NCI-H1930 (cell line): ENCODE measurements at places on chromosomes 3 and 15.

DNA sequence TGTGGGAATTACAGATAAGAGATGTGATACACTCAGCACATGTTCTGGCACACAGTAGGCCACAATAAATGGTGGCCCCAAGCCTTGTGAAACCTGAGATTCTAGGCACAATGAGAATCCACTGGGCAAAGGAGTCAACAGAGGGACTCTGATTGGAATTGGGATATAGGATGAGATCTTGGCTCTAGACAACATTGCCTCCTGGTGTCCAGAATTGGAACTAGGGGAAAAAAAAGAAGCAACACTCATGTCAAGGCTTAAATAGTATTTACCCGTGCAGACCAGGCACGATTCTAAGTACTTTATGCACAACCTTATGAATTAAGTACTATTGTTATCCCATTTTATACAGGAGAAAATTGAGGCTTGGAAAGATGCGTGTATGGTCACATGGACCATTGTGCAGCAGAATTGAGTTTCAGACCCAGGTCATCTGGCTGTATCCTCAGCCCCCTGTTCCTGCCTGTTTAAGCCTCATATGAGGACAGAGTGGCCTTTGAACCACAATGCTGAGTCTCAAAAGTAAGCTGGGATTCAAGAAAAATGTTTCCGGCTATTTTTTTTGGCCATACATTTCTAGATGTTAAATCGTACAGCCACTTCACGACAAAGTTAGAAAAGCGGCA is 124.8 kb downstream of the SV2B start:
- peak; percentile 31 for DNase-seq

GRCh38 chr15:78263351-78263781 is 996 bp upstream of the DNAJA4 start:
- no peak for DNase-seq

DNA sequence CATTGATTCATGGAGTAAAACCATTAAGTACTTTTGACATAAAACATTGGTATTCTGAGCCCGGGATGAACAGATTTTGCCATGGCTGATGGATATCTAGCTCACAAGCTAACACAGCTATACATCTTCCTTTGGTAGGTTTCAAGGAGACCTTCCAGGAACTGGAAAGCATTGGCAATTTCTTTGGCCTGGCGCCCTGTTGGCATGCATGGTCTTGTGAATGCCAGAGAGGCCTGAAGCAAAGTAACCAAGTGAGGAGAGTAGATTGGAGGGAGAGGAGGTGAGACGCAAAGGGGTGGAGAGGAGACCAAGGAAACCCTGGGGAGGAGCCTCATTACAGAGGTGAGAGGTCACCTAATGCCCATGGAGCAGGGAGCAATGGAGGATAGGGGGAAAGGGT is 67.2 kb downstream of the SQOR start:
- no peak for DNase-seq

DNA sequence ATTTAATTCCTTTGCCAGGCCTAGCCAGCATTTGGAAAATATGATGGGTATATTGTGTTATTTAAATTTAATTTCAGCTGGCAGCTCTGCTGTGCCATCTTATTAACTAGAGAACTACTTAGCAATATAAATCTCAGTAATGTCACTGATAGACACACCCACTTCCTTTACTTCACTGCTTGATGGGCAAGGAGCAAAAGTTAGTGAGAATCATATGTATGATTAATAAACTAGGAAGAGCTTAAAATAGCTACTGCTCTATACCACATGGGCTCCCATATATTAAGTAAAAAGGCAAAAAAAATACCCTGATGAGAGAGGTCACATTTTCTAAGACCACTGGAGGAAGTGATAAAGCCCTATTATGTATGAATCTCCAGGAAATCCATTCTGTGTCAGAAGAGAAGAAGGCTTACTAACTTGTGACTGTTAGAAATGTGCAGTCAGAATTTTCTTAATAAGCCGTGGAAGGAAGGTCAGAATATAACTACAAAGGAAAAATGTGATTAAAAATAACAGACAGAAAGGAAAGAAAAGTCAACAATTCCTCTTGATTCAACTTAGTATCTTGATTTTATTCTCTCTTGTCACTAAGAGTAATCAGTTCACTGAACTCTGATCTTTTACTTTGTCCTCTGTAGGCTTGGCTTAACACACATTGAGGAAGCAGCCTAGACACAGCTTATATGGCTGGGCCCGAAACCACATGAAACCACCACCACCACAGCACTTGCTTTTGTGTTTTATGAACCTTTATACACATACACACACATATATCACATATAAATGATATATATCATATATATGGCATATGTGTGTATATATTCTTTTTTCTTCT is 1233.9 kb upstream of the ALCAM start:
- no peak for DNase-seq

GRCh38 chr3:37943126-37943525 is 47.5 kb upstream of the VILL start:
- no peak for DNase-seq

GRCh38 chr3:138219255-138219654 is 32.2 kb downstream of the ARMC8 start:
- DNase-seq: no peak

- no peak for DNase-seq
These were observed 40.3 kb upstream of the WNT5A start for GRCh38 chr3:55527361-55527760.

DNA sequence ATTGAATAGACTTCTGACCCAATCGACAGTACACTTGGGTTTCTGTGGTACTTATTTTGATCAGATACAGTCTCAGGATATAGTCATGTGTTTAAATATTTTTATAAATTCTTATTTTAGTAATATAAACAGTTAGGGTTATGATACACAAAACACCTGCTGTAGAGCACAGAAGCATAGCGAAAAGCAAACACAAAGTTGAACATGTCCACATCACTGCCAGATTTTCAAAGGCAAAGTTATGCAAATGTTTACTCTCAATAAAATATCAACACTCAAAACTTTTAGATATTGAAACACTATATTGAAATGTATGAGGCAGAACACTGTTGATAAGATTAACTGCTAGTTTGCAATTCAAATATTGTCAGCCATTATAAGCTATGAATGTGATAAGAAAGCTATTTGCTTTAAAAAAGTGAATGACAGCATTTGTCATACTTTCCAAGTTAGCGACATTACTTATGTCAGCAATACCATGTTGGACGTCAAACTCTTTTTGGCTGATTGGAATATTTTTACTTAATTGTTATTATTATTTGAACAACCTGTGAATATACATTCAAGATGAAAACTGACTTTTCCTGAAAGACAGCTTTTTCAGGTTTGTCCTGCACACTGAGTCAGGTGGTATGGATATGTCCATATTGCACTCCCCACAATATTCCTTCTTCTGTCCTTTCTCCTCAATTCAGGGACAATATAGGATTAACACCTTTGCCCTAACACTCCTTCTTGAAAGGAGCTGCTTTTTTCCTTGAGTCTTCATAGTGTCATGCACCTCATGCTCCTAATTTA is 367.1 kb downstream of the EPHA3 start:
- DNase-seq: no peak

- DNase-seq: no peak
These were observed 12.8 kb downstream of the PYDC2 start for GRCh38 chr3:191473661-191474198.

- DNase-seq: no peak
These were observed 61.6 kb downstream of the ATP1B3 start for GRCh38 chr3:141938011-141938500.

DNA sequence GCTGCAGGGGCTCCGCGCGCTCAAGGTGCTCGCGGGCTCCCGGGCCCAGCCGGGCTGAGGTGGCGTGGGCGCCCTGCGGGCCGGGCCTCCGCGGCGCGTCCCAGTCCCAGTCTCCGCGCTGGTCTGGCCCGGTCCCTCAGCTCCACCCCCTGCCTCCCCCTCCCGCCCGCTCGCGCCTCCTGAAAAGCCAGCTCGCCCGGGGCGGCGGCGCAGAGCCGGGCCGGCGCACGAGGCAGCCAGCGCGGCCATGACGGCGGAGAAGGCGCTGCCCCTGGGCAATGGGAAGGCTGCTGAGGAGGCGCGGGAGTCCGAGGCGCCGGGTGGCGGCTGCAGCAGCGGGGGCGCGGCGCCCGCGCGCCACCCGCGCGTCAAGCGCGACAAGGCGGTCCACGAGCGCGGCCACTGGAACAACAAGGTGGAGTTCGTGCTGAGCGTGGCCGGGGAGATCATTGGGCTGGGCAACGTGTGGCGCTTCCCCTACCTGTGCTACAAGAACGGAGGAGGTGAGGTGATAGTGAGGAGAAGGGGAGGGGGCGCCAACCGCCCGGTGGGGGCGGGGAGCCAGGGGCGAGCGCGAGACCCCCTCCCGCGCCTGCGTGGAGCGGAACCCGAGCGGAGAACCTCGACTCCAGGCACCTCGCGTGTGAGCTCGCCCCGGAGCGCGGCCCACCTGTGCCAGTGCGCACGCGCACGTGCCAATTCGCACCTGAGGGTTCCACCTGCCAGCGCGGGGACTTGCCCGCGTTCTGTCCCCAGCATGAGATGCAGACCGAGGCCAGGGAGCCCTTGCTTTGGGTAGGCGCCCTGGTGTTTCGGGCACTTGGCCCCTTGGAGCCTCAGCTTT is at the start of gene SLC6A11:
Gene SLC6A11, plus strand, starts transcription at position 210 of the 844 bp plus-strand sequence. Its CDS starts 38 bp downstream, at position 248.
- no peak for DNase-seq

DNA sequence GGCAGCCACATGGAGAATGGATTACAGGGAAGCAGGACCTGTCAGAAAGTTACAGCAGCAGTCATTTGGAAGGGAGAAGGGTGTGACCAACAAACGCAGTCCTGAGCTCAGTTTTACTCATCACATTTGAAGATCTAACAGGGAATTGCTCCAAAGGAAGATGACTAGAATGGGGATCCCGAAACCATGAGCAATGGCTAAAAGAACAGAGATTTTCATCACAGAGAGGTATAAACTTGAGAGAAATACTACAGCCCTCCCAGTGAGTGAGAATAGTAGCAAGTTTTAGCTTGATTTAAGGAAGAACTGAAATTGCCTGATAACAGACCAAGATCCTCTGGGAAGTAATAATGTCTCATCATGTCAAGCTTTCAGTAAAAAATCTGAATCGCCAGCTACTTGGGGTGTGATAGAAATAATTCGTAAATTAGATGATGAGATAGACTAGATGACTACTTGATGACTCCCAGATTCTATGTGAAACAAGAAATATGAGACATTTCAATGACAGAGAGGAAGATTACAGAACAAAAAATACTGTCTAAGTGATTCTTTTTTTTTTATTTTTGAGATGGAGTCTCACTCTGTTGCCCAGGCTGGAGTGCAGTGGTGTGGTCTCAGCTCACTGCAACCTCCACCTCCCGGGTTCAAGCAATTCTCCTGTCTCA is 16.9 kb downstream of the CD47 start:
- no peak for DNase-seq

GRCh38 chr3:16171825-16172224 is 2.7 kb upstream of the GALNT15 start:
- no peak for DNase-seq

DNA sequence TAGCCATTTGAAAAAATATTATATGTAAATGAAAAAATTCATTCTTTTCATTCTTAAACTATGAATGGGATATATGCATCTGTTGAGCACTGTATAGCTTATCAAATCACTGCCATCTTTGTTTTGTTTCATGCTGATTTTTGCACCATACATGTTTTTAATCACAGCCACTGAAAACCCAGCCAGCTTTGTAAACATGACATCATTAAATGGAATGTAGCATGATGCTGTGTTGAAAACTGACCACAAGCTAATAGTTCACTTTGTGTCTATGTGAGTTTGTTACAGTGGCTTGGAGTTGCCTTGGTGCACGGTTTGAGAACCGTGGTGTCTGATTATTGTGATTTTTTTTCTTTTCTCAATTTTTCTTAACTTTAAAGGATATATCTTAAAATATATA is 75.7 kb downstream of the GMPS start:
- DNase-seq: no peak

DNA sequence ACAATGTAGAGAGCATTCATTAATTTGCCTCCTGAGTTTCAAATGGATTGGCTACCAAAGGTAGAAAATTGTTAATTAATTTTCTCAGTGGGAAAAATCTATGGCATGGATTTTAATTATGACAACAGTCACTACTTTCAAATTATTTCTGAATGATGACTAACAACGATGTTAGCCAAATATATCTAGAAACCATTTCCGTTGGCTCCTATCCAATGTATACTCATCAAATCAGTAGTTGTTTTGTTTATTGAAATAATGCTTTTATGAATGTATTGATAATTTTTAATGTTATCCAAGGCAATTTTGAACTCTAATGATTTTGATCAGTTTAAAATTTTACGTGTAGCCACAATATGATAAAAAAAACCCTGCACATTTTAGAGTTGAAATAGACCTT is 333.4 kb downstream of the NAALADL2 start:
- DNase-seq: no peak

DNA sequence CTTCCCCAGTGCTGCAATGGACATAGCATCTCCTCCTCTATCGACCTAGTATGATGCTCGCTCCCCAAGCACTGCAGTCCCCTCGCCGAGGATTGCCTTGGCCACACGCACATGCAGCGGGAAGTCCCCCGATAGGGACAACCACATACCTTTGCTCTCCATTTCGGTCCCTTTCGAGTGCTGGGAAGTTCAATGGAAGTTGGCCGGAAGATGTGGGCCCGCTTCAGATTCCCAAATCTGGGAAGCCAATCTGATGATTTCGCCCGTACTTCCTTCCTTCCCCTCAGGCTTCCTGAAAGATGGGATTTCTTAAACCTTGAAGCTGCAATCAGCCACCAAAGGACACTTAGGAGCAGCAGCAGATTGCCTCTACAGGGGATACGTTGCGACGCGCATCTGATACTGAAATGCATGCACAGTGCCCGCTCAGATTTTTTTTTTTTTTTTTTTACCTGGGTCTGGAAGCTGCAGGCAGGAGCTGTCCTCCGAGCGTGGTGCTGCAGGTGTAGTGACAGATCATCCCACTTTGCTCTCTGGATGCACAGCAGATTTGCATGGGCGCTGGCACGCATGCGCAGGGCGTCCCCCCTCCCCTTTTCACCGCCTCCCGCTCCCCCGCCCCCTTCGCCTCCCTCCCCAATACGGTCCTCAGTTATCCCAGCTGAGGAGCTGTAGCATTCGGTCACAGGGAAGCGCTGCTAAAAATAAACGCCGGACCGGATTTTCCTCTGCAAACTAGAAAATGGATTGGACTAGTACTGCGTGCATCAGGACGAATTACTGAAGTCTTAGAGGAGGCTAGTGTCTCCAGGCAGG is at the start of gene FGF12:
Gene FGF12, minus strand, starts transcription at position 510 of the 816 bp plus-strand sequence.
- DNase-seq: peak; percentile 68
